ENCODE measurements at places on chromosomes 6 and 20.

DNA sequence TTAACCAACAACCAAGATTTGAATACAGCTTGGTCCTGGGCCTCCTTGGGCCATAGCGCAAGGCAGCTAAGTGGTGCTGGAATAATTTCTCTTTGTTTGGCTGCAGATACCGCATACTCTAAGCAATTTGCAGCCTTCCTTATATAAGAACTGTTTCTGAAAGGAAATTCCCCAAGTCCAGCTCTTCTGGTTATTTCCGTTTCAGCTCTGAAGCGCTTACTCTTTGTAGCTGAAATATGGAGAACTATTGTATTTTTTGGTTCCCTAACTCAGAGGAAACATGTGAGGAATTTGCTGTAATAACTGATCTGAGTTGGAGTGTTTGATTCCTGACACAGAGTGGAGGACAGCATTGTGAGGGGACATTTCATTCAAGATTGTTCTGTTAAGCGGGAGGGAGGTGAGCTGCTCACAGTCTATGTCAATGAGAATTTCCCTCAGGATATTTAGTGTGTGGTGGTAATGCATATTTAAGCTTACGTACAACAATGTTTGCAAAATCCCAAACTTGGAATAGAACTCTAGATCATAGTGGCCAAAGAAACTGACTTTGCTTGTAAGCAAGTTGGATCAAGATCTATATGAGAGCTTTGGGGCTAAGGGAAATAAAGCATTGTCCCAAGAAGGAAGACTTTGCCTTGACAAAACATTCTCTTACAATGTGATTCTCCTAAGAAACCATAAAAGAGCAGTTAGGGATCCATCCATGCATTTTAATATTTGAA lies 576.6 kb upstream of the FLRT3 start:
- DNase-seq, result no peak

- peak; percentile 75 for DNase-seq
Measured at GRCh38 chr6:13538084-13538483, 36.3 kb upstream of the SIRT5 start.

DNA sequence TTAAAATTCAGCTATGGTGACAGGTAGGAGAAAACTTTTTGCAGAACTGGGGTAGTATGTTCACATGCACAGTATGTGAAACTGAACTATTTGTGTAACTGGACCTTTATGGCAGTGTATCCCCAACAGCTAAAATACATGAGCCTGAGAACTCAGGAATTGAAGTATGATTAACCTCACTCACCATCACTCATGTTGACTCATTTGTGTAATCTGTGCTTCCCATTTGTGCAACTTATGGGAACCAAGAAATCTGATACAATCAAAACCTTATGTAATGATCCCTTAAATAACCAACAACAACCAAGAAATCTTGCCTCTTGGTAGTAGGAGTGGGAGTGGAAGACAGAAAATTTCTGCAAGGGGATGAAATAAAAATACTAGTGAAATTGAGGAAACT lies 674.9 kb downstream of the HDGFL1 start:
- DNase-seq, result no peak

- no peak for DNase-seq
Measured at GRCh38 chr20:43465625-43465943, 7.9 kb downstream of the SRSF6 start.

DNA sequence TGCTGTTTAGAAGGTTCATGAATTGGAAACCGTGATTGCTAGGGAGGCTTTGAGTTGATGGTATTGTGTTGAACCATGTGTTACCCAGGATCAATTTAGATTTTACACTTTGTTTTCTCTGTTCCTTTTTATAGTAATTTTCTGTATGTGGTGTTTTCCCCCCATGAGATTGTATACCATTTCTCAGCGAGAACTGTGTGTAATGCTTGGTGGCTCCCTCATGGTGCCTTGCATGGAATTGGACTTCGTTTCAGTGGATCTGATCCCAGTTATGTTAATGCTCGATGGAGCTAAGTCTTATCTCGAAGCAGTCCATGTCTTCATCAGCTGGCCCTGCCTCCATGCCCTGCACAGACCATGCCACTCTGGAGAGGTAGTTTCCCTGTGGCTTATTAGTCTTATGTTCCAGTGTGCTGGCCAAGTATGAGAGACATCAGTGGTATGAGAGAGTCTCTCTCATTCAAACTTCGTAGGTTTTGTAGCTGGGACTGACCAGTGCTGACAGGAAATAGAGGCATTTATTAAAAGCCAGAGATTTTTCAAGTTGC lies 18.7 kb downstream of the PTPN1 start:
- no peak for DNase-seq

Measured in midbrain (tissue), 1 donor.